ENCODE measurements at places on chromosomes 16 and 17.

GRCh38 chr17:60704170-60704569 lies 26.5 kb downstream of the BCAS3 start:
- DNase-seq, result no peak

DNA sequence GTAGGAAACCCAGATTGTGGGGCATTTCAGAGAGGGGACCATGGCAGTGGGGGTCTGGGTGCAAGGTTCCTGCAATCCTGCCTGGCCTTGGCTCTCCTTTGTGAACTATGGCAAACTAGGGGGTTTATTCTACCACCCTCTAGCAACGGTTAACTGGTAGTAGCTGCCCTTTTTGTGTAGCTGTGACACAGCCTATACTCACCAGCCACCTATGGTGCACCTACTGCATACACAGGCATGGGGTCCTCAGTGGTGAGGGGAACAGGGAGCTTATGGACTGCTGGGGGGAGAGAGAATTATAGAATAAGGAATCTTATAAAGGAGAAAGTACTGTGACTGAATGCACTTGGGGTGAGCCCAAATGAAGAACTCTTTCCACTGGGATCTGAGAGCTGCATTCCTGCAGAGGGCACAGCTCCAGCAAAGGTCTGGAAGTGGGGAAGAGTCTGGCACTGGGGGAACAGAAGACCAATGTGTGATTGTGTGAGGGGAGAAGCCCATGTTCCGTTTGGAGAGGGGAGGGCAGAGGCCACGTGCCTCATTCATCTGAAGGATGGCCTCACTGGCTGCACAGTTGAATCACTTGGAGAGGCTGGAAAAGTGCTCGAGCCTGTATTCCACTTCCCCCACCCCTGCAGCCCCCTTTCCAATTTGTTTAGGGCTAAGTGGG lies 2.1 kb downstream of the MT1X start:
- DNase-seq, result no peak

DNA sequence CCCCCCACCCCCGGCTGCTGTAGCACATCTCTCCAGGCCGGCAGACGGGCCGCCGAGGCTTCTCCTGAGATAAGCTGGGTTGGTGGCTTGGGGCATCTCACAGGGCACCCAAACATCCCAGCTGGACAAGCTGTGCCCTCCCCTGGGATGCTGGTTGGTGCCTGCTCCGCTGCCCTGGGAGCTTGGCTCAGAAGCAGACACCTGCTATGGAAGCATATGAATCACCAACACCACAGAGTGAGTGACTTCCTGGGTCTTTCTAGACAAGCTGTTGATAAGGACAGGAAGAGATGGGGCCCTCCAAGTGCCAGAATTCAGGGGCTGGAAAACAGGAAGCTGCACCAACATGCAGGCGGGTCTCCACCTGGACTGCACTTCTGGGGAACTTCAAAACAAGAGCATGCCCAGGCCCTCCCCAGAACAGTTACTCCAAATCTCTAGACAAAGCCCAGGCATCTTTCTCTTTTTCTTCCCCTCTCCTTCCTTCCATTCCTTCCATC lies 13.7 kb downstream of the C16orf95 start:
- no peak for DNase-seq

DNA sequence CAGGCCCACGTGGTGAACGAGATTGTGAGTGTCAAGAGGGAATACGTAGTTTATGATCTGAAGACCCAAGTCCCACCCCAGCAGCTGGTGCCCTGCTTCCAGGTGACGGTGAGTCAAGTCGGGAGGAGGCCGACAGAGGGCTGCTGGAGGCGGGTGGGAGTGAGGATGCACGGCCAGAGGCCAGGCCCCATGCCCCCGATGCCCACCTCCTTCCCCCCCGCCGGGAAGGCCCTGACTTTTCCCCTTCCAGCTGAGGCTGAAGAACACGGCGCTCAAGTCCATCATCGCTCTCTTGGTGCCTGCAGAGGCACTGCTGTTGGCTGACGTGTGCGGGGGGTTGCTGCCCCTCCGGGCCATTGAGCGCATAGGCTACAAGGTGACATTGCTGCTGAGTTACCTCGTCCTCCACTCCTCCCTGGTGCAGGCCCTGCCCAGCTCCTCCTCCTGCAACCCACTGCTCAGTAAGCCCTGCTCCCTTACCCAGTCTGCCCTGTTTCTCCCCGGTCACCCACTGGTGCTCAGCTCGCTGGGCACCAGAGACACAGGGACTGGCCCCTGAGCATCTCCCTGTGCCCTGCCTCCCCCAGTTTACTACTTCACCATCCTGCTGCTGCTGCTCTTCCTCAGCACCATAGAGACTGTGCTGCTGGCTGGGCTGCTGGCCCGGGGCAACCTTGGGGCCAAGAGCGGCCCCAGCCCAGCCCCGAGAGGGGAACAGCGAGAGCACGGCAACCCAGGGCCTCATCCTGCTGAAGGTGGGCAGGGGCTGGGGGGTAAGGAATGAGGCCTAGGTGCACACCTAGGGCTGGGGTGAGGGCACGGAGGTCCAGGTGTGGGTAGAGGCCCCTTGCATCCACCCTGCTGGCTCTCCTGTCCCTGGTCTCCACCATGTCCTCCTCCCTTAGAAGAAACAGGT lies 2.6 kb downstream of the ZACN start:
- no peak for DNase-seq

- no peak for DNase-seq
These were observed 28.2 kb upstream of the CACNG1 start for GRCh38 chr17:67016039-67016762.

DNA sequence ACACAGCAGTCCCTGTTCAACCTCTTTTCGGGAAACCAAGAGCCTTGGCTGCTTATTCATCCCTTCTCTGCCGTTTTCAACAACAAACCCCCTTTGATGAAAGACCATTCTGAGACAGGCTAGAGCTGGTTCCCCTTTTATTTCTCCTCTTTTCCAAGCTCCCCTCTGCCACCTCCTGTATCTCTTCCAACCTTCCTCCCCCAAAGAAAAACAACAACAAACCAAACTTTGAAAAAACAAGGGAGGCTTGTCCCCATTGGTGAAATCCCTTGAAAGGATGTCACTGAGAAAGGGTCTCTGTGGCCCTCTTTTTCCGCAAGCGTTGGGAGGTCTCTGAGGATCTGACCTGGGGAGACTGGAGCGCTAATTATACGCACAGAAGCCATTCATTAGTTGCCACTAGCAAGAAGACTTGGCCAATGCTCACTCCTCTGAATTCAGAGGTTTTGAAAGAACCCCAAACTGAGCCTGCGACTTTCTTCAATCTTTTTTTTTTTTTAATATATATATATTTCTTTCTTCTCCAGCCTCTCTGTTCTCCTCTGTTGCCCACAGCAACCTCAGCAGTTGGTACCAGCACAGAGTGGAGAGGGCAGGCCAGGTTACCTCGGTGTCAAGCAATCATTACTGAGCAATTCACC lies 101.4 kb downstream of the PITPNC1 start:
- no peak for DNase-seq

GRCh38 chr16:79013930-79014660 lies 586.4 kb downstream of the MAF start:
- DNase-seq, result no peak

GRCh38 chr17:67624886-67625656 lies 92.7 kb upstream of the NOL11 start:
- no peak for DNase-seq

GRCh38 chr16:53666786-53667415 lies 36.8 kb downstream of the RPGRIP1L start:
- DNase-seq, result no peak

Data from CD4-positive, alpha-beta memory T cell (primary cell).